Fibroblast of upper back skin (primary cell): ENCODE measurements at places on chromosomes 2 and 18.

DNA sequence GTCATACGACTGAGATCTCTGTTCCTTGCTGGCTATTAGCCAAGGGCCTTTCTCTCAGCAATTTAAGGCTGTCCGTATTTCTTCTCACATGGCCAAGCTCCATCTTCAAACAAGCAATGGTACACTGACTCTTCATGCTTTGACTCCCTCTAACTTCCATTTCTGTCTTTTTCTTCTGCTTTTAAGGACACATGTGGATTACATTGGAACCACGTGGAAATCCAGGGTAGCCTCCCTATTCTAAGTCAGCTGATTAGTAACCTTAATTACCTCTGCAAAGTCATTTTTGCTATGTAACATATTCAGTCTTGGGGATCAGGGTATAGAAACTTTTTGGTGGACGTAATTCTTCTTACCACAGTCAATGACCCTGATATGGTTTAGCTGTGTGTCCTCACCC is 41.5 kb upstream of the ZNF396 start:
- DNase-seq: no peak

DNA sequence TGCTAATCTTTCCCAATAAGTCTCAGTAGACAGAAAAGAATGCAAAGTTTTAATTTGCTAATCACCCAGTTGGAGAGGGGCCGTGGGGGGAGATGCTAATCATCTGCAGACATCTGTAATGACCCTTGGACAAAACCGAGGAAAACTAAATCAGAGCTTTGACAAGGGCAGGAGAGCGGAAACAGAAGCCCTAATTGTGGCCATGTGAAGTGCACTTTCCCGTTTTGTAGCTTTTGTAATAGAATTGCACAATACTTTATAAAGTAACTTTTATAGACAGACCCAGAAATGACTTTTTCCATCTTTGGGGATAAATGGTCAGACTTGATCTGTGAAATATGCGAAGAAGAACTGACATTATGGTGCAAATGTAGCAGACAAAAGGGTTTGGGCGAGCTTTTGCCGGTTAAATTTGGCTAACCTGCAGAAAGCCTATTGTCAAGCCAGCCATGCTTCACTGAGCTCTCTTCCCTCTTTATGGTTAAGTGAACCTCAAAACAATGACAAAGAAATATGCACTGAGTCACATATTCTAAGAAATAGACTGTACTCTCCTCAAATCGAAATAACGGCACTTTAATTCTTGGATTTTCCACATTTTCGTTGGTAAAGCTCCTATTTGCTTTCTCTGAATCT is 980.1 kb upstream of the POU3F3 start:
- no peak for DNase-seq

- no peak for DNase-seq
Observed at GRCh38 chr2:217054791-217055190, 194.9 kb upstream of the TNP1 start.

DNA sequence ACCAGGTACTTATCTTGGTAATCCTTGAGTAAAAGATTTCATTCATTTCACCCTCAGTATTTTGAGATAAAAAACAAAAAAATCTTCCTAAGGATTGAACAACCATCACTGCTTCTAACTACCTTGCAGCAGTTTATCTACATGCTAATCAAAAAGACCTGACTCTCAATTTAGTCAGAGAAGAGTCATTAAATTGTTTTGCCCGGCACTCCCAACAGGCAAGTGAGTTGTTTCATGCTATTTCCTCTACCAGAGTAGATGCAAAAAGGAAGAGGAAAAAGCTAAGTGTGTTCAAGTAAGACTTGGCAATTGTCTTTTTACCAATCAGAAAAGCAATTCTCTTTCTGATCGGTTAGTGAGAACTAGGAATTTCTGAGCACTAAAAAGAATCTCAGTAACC is 39.5 kb downstream of the MYO5B start:
- DNase-seq: no peak

DNA sequence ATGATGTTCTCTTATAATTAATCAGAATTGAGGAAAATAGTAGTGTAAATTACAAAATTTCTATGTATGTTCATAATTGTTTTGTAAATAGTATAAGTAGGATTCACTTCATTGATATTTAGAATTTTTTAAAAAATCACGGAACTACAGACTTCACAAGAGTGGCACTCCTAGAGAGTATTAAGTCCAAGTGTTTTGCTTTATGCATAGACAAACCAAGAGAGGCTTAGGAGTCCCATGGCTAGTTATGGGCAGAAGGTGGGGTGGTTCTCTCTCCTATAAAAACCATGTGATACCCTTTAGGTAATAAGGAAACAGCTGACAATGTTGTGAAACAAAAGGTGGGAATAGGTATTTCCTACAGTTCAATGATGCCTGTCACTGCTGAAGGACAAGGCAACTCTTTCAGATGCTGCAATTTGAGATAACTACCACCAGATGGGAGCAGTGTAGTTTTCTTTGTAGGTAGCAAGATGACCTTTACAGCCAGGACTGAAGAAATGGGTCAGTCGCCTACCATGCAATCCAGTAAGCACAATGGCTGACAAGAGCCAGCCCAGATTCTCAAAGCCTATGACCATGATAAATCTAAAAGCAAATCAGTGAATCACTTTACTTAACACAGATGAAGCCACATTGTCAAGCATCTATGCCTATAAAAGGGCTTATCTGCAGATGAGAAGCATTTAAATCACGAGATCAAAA is 83.9 kb downstream of the AAK1 start:
- peak; percentile 56 for DNase-seq

- no peak for DNase-seq
Observed at GRCh38 chr2:57569396-57569795, 477.2 kb upstream of the VRK2 start.

- peak; percentile 72 for DNase-seq
Observed at GRCh38 chr2:32745191-32745590, 117.3 kb downstream of the TTC27 start.

- DNase-seq: no peak
Observed at GRCh38 chr2:64731263-64731643, 77.5 kb upstream of the SERTAD2 start.

DNA sequence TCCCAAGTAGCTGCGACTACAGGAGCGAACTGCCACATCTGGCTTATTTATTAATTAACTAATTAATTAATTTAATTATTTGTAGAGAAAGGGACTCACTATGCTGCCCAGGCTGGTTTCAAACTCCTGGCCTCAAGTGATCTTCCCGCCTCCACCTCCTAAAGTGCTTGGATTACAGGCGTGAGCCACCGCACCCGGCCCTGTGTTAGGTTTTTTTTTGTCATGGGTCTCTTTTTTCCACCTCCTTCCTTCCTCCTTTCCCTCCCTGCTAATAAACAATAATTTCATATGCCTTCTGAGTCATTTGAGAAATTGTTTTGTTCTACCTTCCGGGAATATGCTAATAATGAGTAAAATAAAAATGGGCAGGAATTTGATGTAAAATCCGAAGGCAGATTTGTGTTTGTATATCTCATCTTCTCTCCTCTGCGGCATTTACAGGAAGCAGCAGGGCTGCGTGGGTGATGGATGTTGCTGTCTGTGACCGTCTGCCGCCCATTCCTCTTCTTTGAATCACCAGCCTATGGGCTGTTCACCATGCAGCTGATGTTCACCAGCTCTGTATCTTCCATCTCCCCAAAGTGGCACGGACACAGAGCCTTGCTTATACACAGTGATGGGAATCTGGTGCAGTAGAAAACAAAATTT is 89.9 kb downstream of the ACSL3 start:
- DNase-seq: peak; percentile 90

DNA sequence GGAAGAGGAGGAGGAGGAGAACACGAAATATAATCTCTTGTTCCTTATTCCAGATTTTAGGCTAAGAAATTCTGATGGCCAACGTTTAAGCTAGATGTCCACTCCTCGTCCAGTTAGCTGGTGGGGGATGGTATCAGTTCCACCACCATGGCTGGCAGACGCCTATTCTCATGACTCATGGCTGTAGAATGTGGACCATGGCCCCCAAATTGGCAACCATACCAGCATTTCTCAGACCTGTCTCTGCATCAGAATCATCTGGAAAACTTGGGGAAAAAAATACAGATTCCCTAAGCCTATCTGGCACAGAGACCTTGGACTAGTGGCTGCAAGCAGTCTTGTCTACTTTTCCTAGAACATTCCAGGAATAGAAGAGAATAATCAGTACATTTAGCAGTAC is 267.7 kb upstream of the SIX2 start:
- no peak for DNase-seq

DNA sequence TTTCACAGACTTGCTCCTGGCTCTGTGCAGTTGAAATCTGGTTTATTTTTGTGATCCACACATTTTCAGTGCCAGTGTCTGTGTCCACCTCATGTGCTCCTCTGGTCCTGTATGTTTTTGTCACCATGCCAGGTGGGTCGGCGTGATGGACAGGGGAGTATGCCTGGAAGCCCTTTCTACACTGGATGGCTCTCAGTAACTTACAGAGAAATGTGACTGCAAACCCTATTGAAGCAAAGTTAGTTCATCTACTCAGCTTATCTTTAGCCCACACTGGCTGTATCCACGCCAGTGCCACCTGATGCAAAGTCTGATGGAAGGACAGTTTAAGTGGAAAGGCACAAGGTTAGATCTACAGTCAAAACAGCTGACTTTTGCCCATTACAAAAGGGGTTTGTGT is 4.3 kb downstream of the IMPA2 start:
- DNase-seq: no peak

- DNase-seq: peak; percentile 2
Observed at GRCh38 chr2:88329815-88330603, 122.5 kb downstream of the FOXI3 start.

GRCh38 chr2:44942304-44943030 is 965 bp downstream of the SIX3 start:
- DNase-seq: no peak

DNA sequence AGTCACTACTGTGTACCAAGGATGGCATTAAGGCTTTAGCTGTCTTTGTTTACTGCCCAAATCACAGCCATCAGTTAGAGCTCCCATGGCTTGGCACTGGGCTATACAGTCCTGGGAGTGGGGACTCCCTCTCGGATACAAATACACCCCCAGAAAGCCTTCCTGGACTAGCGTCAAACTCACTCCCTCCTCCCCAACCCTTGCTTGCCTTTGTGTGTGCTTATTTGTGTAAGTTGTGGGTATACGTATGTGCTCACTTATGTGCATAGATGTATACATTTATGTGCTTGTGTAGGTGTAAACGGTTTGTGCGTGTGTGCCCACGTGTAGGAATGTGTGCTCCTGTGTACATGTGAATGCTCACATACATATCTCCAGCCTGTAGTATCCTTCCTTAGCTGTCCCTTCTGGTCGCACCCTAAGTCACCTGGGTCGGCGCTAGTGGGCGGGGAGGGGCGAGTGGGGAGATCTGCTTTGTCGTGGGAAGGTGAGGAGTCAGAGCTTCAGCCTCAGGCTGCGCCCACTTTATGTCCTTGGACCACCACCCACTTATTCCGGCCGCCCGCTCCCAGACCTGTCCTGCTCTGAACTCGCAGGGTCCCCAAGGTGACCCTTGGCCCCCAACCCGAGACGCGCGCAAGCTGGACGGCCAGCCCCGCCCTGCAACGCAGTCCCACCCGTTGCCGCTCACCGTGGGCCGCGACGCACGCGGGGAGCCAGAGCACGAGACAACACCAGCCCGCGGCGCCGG is 461 bp downstream of the PRADC1 start:
- DNase-seq: no peak

DNA sequence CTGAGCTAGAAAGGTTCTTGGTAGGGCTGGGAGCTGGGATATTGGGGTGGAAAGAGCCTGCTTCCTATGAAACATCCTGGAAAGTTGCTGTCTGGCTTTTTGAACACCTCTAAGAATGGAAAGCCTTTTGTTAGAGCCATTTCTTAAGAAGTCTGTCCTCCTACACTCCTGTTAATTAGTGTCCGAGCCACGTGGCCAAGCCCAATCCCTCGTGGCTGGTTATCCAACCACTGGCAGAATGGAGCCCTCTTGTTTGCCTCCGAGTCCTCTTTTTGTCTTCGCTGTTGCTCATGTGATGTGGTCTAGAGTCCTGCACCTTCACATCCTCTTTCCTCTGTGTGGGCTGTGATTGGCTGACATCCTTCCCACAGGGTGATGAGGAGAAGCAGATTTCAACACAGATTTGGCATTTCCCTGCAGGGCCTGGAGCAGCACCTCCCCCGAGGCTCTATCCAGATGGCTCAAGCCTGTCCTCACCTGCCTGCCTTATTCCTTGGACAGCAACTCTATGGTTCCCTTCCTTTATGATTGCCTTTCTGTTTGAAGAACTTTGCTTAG is 8.2 kb upstream of the TOGARAM2 start:
- DNase-seq: no peak

DNA sequence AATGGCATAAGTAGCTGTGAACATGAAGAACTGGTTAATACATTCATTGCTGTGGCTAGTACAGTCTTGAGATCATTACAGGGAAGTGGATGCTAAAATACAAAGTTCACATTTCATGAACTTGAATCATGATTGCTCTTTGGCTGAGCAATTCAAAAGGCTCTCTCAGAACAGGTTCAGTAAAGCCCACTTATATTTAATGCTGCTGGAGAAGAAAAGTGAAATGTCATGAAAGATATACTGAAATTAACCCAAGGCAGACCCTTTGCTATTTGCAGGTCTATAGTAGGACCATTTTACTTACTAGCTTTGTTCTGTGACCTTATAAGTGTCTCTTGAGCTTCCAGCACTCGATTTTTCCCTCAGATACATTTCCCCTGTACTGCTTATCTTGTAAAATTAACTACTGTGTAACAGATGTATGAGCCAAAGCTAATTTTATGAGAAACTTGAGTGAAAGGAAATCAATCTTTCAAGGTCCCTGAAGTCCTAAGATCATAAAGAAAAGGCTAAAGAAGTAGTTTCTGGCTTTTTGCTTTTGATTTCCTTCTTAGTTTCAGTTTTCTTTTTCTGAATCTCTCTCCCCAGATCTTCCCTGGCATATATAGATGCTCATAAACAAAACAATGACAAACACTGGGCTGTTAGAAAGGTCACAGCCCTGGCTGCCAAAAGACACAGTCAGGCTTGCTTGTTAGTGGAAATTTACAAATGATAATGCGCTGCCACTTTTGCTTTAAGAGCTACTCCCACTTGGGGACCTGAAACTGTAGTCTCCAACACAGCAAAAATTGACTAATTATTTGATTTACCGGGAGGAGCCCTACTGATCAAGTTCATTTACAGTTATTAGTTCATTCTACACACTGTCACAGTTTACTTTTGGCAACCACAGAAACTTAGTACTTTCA is 132.7 kb upstream of the XPO1 start:
- DNase-seq: peak; percentile 4

GRCh38 chr2:170468557-170468956 is 246.6 kb upstream of the SP5 start:
- DNase-seq: no peak

DNA sequence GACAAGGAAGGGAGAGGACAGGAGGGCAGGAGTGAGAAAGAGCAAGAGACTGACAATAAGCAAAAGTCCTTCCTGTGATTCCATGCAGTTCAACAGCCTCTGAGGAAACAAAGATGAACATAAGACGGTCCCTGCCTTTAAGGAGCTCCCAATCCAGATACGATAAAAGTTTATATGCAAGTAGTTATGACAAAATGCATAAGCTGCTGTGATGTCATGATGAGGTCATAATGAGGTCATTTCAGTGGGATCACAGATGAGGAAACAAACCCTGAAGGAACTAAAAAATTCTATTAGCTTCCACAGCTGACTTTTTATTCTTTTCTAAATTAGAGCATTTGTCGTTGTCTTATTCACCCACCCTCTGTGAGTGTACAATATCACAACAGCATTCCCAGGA is 458.5 kb upstream of the ACVR2A start:
- no peak for DNase-seq
